ENCODE measurements at places on chromosomes 2 and 18.

DNA sequence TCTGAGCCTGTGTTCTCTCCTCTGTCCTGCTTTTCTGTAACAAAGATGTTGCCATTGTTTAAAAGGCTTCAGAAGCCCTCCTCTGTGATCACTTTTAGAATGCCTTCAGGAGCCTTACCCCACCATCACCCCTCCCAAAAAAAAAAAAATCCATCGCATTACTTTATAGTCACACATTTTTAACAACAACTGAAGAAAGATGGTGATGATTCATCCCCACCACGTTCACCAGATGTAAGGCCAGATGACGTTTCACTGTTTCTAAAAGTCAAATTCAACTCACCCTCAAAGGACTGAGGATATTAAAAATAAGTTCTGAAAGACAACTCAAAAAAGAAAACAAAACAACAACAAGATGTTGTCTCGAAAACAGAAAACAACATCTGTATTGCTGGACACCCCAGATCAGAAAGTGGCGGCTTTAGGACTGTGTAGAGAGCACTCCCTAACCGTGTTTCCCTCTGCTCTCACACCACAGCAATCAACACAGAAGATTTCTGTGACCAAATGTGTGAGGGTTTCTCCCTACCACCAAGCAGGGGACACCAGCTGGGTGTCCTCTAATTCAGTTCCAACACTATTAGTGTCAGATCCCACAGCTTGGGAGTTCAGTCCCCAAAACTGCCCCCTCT lies 61.9 kb upstream of the CREB1 start:
- no peak for DNase-seq

- no peak for DNase-seq
Observed at GRCh38 chr2:15731889-15732271, 140.2 kb downstream of the DDX1 start.

DNA sequence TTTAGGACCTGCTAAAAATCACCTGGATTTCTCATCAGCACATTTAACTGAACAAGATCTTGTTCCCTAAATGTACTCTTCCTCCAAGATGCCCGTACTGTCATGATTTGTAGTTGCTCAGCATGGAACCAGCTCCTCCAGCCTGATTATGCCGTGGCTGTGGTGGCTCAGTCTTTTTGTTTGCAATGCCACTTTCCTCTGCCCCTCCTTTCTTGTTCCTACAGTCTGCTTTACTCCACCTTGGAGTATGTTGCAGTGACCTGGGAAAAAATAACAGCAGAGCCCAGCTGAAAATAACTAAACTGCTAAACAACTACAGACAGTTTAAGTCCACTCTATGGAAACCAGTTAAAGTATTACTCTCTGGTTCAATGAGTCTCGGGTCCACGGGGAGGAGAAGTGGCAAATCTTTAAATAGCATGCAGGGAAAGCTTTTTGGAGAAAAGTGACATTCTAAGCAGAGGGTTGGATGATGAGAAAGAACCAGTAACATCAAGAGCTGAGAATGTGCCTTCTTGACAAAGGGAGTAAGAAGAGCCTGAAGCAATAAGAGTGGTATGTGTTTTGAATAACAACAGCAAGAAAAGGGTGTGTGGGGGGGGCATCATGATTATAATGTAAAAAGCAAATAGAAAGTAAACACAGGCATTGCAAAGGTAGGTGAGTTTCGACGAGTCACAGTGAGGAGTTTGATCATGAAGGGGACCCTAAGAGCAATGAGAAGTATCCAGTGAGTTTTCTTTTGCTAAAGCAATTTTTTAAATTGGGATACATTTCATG lies 225.7 kb downstream of the TMX3 start:
- DNase-seq = peak; percentile 82

- DNase-seq = no peak
Observed at GRCh38 chr18:23085066-23085465, 50.2 kb upstream of the CABLES1 start.

DNA sequence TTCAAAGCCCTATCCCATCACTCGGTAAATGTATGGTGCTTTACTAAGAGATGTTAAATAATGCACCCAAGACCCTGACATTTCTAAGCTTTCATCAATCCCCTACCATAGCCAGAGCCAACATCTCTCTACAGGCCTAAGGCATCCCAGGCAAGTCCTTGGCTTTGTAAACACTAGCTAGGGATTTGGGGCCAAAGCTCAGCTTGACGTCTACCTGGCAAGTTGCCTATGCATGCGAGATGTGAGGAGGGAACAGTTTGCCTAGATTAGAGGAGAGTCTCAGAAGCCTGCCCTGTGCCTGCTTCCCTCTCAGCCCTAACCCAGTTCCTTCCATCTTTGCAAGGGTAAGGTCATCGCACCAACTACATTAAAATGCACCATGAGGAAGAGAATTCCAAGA lies 221.5 kb upstream of the NCKAP5 start:
- no peak for DNase-seq

DNA sequence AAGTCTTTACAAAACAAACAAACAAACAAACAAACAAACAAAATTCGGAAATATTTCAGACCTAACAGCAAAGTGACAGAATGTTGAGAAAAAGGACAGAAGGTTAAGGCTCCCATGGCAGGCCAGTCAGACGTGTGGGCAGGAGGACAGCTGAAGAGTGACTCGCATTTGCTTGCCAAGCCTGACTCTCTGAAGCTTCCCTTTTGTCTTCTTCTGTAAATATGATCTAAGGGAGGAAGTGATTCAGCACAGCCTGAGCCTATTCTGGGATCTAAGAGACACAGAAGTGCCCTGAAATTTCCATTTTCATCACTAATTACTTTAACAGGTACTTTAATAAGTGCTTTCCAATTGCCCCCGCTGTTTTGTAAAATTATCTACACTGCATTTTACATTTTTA lies 134.0 kb upstream of the LYPD1 start:
- DNase-seq = no peak

GRCh38 chr18:50797142-50797541 lies 22.7 kb downstream of the MRO start:
- DNase-seq = no peak

DNA sequence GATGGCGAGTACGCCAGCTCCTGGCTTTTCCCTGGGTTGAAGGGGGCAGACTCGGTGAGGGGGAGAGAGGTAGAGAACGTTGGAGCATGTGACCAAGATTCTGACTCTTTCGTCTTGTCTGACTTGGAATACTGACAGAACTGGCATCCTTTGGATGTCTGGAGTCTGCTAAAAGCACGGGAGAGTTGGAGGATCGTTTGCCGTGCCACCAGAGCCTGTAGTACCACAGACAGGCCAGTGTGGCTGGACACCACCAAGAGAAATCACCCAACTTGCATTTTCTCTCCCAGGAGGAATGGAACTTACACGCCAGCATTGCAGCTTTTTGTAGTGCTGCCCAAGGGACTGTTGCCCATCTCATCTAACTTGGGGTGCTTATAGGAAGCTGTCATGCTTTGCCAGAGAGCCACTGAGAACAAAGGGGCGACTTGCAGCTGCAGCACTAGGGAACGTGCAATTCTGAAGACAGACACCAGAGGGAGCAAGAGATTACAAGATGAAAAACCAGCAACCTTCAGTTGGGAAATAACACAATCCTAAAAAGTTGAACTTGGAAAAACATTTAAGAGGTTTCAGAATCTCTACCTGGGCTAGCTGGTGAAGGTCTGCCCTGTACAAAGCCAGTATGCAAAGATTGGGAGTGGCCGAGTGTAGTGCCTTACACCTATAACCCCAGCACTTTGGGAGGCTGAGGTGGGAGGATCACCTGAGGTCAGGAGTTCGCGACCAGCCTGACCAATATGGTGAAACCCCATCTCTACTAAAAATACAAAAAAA lies 24.1 kb downstream of the PSMG2 start:
- peak; percentile 78 for DNase-seq

DNA sequence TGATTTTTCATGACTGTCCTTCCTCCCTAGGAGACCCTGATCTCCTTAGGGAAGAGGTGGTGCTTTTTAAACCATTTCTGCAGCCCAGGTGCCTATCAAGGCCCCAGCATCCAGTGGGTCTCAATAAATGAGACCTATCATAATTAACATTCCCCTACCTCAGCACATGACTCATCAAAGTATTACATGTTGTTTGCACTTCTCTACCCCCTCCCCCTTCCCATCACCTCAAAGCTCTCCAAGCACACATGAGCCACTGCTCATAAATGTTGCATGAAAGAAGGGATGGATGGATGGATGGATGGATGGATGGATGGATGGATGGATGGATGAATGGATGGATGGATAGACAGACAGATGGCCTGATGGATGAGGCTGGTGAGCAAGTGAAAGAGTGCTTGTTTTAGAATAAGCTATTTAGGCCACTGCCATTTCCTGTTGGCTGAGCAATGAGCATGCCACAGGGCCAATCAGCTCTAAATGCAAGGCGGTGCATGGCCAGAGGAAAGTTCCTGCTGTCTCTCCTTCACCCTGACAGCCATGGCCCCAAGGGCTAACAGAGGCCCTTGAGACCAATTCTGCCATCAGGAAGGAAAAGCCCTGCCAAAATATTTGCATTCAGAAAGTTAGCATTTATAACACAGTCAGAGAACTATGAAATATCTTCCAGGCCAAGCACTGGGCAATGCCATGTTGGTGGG lies 20.9 kb upstream of the STEAP3 start:
- no peak for DNase-seq

DNA sequence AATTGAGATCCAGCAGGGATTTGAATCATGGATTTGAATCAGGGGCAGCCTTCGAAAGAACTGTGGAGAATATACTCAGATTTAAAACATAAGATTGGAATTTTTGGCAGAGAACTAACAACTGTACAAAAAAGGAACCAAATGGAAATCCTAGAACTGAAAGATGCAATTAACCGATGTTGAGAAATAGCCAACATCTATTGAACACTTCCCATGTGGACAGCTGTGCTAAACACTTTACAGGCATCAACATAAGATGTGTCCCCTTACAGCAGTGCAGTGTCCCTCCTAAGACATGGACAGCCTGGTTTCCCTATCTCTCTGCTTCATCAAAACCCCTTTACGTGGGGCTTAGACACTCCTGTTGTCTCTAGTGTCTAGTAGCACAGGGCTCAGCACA lies 3.7 kb upstream of the IL1RN start:
- DNase-seq = no peak

DNA sequence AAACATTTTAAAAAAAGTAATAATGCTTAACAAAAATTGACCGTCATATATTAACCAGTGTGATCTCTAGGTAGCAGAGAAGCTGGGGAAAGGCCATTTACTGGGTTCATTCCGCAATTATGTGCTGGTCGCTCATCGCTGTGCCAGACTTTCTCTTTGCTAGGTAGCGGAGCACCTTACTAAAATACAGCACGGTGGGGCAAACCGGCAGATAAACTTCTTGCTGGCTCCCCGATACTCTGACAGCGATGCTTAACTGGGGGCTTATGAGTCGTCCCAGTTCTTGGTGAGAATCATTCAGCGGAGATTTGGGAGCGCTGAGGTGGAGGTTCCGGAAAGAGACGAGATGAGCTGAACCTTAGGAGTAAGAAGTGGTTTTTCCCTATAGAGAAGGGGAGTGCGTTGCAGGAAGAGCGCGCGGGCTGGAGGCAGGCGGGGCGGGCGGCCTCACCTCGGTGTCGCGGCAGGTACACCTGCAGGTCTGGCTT lies 605 bp downstream of the C2orf68 start:
- DNase-seq = no peak

DNA sequence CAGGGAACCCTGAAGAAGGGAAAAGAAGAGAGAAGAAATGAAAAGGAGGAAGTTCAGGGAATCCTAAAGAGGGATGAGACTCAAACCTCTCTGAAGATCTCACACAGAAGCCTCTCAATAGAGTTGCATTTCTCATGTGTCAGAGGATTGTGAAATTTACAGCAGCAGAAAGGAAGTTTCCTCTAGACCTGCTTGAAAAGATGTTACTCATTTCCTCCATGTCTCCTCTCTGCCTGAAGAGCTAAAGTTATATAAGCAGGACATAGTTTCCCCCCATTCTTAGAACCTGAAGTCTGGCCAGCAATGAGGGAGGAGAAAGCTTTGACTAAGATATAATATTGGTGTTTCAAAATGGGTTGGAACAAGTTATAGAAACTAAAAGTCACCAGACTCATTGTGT lies 1155.6 kb downstream of the LRP1B start:
- DNase-seq = no peak

- DNase-seq = peak; percentile 22
Observed at GRCh38 chr2:162317861-162318327, 590 bp downstream of the IFIH1 start.

DNA sequence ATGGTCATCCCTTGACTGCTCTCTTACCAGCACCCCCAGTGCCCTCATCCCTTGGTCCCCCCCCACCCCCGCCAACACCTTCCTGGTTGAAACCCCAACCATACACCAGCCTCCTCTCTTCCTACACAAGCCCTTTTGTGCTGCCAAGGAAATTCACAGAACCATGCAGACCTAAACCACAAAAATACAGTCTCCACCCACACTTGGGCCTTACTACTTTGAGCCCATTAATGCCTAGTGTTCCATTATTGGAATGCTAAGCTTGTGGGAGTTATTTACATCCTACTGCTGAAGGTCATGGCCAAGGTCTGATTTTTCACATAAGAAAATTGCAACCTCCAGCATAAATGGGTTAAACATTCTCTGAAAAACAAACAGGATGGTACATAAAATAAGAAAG lies 4.1 kb upstream of the CRACDL start:
- no peak for DNase-seq
